ENCODE measurements at places on chromosomes 4 and X.

DNA sequence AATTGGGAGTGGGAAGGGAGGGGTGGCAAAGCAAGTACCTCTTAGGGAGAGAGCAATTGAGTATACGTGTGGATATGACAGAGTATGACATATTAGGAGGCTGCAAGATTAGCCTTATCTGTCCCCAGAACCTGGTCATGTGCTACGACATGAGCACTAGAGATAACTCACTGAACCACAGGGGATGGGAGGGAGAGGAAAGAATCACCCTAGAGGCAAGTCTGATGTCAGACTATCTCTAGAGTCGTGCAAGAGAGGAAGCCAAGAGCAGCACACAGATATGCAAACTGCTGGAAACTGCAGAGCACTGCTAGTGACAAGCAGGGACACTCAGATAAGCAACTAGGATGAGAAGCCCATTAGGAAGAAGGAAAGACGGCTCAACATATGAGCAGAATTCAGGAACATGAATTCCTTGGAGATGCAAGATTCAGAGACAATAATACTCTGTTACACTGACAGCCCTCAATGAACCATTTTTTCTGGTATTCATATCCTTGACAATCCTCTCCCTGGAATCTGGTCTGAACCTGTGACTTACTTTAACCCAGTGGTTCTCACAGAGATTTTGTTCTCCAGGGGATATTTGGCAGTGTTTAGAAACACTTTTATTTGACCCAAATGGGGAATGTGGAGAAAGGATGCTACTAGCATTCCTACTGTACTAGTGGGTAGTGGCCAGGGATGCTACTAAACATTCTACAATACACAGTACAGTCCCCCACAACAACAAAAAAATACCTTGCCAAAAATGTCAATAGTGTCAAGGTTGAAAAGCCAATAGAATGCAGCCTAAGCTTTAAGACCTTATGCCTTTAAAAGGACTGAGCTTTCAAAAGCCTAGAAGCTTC lies 84.0 kb upstream of the BMP2K start:
- no peak for DNase-seq

GRCh38 chr4:22787753-22788375 lies 95.1 kb downstream of the GBA3 start:
- DNase-seq = no peak

DNA sequence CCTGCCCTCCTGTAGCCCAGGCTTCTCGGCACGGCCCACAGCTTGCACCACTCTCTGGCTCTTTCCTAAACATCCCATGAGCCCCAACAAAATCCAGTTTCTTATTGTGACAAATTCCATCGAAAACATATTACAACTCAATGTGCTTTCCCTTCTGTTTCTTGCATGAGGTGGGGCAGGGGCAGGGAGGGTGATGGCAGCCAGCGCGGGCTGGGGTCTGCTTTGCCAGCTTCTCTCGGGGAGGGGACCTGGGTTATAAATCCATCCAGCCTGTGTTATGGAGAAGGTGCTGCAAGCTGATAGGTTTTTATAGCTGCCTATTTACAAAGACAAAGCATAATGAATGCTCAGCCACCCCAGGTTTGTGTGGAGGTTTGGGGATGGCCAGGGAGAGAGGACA lies 21.1 kb downstream of the PPP2R2C start:
- no peak for DNase-seq

DNA sequence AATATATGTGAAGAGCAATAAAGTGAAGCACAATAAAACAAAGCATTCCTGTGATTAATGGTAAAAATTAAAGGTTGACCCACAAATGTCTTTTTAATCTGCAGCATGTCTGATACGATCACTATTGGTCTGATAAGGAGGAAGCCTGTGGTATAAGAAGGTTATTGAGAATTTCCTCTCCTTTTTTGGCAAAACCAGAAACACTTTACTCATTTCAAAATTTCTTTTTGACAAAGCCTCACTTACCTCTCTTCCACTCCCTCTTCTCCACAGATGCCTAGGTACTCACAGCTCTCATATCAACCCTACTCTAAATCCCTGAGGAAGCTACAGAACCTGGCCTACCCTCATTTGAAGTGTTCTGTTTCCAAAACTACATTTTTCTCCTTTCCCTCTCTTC lies 56.1 kb downstream of the TSPAN5 start:
- DNase-seq = no peak

DNA sequence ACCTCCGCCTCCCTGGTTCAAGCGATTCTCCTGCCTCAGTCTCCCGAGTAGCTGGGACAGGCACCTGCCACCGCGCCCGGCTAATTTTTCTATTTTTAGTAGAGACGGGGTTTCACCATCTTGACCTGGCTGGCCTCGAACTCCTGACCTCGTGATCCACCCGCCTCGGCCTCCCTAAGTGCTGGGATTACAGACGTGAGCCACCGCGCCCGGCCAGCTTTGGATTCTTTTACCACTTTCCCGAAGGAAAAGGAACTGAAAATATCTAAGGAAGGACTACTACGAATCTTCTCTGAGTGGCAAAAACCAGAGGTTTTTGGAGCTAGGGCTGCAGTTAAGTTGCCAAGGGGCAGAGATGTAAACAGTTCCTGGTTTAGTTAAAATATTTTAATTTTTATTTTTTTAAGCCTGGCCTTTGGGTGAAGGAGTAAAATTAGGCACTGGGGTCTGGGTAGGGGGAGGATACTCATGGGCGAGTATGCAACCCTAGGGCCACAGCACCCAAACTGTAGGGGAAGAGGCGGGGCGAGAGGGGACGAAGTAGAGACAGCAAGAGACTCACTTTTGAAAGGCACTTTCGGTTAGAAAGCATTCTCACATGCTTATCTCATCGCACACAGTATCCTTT lies 525 bp upstream of the CISD2 start:
- no peak for DNase-seq

DNA sequence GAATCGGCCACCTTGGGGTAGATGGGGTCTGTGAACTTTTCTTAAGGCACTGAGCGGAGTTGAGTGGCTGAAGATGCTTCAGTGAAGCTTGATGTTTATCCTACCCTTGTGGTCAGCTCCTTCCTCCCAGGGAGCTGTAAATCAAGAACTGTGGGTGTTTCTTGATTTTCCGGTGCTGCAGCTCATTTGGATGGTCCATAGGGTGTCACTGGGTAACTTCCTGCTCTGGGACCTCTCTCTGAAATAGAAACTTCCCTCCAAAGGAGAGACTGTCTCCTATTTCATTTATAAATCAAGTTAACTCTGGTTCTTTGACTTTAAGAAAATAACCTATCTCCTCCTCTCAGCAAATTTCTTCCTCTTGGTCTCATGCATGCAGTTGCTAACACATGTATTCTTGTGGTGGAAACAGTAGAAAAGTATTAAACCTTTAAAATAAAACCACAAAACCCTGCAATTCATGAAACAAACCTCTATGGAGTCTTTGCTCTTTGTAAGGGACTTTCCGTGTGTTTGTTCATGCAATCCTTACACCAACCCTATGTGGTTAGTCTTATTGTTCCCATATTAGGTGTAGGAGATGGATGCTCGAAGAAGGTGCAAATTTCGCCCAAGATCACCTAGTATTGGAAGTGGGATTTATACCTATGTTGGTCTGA lies 110.3 kb downstream of the SHROOM3 start:
- DNase-seq = no peak

DNA sequence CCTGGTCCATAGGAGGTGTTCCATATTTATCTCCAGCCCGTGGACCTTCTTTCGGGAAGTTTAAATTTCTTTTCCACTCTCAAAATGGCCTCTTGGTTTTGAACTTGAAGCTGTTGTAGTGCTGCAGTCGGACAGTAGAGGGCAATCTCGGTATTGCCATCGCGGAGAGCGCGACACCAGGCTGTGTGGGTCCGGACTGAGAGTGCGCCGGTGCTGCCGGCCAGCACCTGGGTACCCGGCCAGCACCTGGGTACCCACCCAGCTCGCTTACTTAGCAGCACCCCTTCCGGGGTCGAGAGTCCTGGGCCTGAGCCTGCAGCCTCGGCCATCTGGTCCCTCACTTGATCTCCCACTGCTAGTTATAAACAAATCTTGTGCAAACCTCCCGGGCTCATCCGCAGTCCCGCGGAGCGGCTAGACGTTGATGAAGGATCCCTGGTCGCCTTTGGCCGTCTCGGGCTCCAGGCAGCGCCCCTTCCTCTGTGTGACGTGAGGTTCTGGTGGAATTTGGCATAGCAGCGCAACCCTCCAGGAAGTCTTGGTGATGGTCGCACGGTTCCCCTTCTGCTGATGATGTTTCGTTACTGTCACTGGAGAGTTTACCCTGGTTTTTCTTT lies 18.0 kb downstream of the FAM9A start:
- no peak for DNase-seq
